Naive B cell (primary cell): ENCODE measurements at places on chromosomes 3 and 15. TPM values are rescaled to one million over a fixed set of nuclear protein-coding genes. Genes with fewer than 3 reads are reported as not detected.

Gene ZCWPW2
- not detected for polyA plus RNA-seq

Gene C3orf18
- polyA plus RNA-seq: 3.6 TPM

Gene IL12A
- not detected for polyA plus RNA-seq

Gene CADPS
- not detected for polyA plus RNA-seq

Gene TUSC7
- not detected for polyA plus RNA-seq

Gene SMCO1
- not detected for polyA plus RNA-seq

Gene MED12L
- polyA plus RNA-seq: 0.22 TPM
